Upper lobe of right lung (tissue), 1 donor: ENCODE measurements at places on chromosomes 2 and 18. TPM values are rescaled to one million over a fixed set of nuclear protein-coding genes. Genes with fewer than 3 reads are reported as not detected.
A peak's percentile ranks its signal among the peaks of the same experiment; 100 is the strongest.

GRCh38 chr2:200761266-200761665 is 50.4 kb upstream of the BZW1 start:
- DNase-seq = no peak

The MEP1B gene
- total RNA-seq = not detected

The DAPL1 gene
- total RNA-seq = not detected

The FIGN gene
- 6.5 TPM for total RNA-seq

GRCh38 chr2:237701033-237701858 is 73.9 kb downstream of the LRRFIP1 start:
- peak; percentile 50 for DNase-seq

DNA sequence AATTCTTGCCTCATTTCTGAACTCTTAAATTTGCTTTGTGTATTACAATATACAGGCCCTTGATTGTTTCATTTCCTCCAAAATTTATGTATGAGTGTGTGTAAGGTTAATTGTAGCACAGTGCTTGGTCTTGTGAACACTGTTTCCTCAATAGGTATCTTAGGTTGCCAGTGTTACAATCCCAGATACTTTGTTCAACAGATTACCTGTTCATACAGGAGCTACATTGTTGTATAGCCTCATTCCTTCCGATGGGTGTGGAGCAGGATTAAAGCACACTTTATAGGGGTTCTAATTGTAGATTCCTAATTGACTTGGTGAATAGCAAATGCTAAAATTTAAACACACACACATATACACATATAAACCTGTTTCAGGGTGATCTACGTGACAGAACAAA is 10.7 kb downstream of the RBBP8 start:
- DNase-seq = no peak

DNA sequence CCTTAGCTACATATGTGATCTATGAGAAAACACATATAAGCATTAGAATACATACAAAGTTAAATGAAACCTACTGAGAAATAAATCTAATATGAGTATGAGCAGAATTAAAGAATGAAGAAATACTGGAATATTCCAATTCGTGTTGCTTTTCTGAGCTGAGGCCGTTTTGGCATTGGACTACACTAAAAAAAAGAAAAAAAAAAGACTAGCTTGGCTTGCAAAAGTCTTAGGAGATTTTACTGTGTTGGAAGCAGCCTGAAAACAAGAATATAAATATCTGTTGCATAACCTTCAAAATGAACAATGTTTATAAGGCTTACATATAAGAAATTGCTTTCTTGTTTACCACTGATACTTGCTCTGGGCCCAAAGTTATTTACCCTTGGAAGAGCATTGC is 562.8 kb downstream of the TMEM182 start:
- DNase-seq = no peak

The HOXD8 gene
- total RNA-seq = 2.6 TPM

DNA sequence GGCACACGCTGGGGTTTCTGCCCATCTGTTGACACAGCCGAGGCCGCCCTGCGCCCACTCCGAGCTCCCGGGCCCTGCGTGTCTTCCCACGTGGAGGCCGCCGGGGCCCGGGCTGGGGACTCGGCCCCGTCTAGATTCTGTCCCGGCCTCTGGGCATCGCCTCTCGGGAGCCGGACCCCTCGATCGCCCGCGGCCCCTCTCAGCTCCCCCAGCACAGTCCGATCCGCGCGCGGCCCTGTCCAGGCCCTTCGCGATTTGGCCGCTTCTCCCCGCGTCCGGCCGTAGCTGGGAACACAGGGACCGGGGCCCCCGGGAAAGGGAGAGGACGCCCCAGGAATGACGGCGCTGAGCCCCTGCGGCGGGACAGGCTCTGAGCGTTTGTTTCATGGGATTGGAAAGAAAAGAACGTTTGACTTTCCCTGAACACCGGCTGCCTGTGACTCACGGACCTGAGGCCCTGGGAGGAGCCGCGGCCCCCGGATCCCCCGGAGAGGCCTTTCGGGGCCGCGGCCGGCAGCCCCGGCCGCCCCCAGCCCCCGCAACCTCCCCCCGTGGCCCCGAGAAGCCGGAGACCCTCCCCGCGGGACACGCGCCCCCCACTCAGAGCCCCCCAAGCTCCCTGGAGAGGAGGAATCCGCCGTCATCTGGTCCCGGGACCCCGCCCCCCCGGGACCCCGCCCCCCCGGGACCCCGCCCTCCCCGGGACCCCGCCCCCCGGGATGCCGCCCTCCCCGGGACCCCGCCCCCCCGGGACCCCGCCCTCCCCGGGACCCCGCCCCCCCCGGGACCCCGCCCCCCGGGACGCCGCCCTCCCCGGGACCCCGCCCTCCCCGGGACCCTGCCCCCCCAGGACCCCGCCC is 62.7 kb upstream of the CTDP1 start:
- DNase-seq = peak; percentile 47

The SULT1C2 gene
- 5.8 TPM for total RNA-seq

GRCh38 chr18:11339188-11339775 is 189.9 kb upstream of the PIEZO2 start:
- DNase-seq = no peak

DNA sequence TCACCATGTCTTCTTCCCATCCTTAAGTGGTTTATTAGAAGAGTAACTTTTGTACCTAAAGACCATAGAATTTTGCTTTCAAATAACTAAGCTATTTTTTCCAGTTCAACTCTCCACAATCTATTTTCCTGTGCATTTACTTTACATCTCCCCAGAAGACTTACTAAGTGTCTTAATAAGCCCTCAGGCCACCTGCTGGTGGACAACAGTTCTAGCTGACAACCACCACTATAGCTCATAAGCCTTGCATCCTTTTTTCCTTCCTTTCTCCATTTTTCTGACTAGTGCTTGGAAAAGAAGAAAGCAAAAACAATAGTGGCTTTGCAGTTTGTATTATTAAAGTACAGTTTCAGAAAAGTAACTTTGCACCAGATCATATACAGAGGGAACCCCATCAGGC is 149.5 kb upstream of the TMEM200C start:
- DNase-seq = no peak

The SAG gene
- not detected for total RNA-seq

The RSAD2 gene
- total RNA-seq = 25.7 TPM

The SLC4A3 gene
- 2.9 TPM for total RNA-seq

GRCh38 chr2:189176516-189176915 is 3.0 kb downstream of the COL5A2 start:
- no peak for DNase-seq

- DNase-seq = no peak
These were observed 84.0 kb downstream of the LIPG start for GRCh38 chr18:49645841-49646351.

DNA sequence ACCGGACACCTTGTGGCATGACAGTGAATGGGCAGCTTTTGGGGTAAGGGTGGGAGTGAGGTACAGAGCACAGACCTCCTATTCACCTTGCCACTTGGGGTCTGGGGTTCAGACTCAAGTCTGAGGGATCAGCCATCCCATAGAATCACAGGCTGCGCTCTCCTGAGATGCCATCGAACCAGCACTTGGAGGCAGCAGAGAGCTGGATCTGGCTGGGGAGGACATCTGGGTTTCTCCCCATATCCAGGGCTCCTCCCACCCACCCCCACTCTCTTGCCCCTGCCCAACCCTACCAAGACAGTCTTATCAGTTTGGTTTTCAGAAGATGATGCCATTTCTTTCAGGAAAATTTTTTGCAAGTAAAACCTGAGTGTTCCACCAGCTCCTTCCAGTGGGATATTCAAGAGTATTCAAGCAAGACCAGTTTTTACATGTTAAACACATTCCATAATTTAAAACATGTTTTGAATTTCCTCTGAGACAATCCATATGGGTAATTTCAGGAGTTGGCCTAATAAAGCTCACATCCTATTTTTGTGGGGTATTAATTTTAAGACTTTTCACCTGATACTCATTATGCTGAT is 29.2 kb upstream of the TEX44 start:
- no peak for DNase-seq

The IL1B gene
- total RNA-seq = 11.5 TPM

DNA sequence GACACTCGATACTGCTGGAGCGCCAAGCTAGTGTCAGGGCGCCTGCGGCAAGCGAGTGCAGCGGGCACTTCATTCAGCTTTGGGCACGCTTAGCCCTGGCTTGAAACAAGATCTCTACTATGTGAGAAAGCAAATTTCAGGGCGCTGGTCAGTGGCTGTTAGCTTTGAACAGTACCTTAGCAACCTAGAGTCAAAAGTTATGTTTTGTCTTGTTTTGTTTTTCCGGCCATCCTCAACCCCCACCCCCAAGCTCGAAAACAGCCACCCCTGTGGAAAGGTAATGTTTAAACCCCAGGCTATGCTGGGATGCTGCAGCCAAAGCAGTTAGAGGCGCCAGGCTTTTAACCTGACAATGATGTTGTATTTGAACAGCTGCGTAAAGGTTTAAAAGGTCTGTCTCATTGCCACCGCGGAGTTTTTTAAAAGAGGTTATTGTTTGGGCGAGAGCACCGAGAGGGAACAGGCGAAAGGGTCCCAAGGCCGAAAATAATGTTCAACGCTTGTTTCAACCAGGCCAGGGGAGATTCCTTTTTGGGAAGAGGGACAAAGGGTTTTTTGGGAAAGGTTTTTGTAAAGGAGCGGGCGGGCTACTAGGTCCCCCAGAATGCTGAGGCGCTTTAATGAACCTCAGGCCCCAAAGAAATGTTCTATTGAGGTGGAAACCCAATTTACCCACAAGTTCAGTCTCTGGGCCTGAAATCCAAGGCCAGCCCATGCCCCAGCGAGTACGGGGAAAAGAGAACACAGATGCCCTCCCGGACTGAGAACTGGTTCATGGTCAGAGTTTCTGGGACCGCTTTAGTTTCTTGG is 2.3 kb upstream of the HOXD10 start:
- no peak for DNase-seq

- no peak for DNase-seq
These were observed 26.5 kb upstream of the TLK1 start for GRCh38 chr2:171187177-171187576.

- DNase-seq = no peak
These were observed 6.4 kb upstream of the NLRC4 start for GRCh38 chr2:32271063-32271462.

DNA sequence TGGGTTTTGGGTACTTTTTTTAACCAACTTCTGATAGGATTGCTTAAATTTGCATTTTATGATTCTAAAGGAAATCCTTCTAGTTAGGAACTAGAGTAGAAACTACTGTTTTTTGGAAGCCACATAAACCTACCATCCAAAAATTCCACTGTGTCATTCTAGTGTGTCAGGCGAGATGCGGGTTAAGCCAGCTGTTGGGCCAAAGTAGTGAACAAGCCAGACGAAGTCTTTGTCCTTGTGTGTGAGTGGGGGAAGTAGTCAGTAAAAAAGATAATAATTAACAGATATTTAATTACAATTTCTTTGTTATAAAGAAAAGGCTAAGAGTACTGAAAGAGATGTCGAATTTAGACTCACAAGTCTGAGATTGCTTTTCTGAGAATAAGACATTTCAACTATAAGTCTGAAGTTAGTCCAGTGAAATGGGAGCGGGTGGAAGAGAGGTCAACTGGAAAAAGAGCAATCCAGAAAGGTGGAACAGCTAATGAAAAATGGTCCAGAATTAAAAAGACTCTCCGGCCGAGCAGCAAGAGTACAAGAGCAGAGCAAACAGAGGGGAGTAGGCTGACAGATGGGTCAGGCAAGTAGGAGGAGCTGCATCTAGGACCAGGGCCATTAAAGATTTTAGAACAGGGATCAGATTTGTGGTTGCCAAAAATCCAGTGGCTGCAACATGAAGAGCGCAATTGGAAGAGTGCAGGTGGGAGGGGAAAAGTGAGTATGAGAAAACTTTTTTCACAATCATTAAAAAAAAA is 1.5 kb downstream of the EPB41L5 start:
- DNase-seq = no peak

The AKAIN1 gene
- total RNA-seq = not detected
